ENCODE measurements at places on chromosomes 7 and 10.

DNA sequence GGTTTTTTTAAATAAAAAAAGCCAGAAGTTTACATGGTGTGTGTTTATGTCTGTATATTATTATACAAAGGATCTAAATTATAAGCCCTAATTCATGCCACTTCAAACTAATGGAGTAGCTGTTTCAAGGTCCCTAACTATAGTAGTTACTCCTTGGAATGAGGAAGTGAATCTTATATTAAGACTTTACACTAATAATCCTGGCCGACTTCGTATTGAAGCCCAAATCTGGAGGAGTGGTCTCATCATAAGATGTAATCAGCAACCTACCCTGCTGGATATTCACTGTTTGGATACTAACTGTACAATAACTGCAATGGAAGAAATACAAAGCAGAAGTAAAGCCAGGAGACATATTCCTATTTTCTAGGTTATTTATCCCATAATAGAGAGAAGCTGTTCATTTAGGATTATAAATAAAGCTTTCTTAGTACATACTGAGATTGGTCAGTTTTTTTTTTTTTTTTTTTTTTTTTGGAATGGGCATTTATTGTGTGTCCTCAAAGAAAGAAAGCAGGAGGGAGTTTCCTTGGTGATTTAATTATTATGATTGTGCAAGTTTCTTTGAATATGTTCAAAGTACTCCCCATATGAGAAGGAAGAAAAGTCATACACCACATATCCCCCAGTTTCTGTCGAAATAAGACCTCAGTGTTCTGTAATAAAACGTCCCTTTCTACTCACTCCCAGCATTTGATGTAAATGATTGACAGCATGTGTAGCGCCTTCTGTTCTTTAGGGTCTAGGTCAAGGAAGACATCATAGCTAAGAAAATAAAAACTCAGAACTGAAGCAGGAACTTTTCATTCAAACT is 397.8 kb downstream of the EXOC4 start:
- no peak for DNase-seq

- no peak for DNase-seq
Measured at GRCh38 chr10:45553613-45554012, 119.0 kb downstream of the ZFAND4 start.

DNA sequence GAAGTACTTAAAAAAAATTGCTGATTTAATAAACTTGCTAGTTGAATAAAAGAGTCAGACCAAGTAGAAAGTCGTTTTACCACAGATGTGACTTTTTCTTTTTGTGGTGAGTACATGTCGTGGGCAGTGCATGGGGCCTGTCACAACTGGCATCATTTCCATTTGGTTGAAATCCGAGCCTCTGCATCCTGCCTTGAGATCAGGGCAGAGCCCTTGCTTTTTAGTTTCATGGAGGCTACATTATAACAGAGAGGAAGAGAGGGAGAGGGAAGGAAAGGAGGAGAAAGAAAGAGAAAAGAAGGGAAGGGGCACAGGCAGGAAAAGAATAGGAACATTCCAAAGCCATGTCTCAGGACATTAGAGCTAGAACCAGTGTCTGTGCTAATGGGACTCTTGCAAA is 20.4 kb upstream of the INSYN2A start:
- DNase-seq = no peak

- peak; percentile 59 for DNase-seq
Measured at GRCh38 chr10:86254526-86255174, 111.9 kb downstream of the GRID1 start.

- peak; percentile 40 for DNase-seq
Measured at GRCh38 chr7:80453699-80454340, 58.0 kb downstream of the GNAT3 start.

DNA sequence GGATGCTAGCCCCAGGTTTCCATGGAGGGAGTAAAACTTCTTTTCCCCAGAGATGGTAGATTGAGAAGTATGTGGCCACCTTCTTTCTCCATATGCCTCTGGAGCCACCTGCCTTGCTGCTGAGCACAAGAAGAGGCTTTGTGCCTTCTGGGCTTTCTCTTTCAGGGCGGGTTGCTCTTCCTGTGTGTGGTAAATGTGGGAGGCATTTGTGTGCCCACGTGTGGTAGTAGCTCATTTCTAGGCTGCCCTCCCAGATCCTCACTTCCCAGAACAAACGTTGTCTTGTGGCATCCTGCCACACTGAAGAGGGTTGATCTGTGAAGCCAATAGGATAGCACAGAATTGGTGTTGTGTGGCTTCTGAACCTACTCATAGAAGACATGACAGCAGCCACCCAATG is 342.0 kb upstream of the PODXL start:
- DNase-seq = no peak

DNA sequence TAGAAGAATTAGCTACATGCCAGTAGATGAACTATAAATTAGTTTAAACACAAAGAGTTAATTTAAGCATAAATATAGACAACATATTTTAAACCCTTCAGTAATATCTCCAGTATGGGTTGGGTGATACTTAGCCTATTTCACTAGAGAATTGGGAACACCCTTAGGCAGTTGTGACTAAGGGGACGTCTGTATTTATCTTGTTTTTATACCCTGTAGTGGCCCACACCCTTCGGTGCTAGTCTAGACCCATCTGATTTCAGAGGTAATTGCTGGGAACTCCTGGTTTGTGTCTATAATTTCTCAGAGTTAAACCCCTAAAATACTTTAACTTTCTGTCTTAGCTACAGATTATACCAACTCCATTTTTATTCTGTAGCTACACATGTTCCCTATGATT is 11.5 kb upstream of the STEAP4 start:
- no peak for DNase-seq

DNA sequence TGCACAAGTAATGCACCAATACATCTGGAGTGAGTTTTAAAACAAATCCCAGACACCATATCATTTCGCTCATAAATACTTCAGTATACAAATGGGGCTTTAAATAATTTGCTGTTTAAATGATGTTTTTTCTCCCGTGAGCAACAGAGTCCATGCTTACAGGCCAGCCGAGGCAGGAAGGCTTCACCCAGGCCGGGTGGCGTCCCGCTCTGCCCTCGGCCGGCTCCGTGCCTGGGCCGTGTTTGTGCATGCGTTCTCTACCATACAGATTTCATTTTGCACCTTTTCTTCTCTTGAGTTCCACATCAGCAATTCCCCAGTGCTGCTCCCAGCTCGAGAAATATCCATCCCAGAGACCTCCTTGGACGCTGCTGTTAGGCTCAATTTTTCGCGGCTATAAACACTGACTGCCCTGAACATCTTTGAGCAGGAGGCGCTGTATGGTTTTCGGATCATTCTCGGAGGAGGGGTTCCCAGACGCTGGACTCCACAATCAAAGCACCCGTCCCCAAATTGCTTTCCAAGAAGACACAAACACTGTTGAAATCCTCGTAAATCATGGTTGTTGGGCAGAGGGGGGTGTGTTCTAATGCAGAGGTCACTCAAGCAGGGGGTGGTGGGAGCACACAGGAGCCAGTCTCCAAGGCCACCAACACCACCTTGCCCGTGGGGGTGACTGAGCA is 91.6 kb downstream of the MICALL2 start:
- DNase-seq = no peak

- DNase-seq = no peak
Measured at GRCh38 chr7:87225696-87226095, 6.2 kb upstream of the TMEM243 start.

DNA sequence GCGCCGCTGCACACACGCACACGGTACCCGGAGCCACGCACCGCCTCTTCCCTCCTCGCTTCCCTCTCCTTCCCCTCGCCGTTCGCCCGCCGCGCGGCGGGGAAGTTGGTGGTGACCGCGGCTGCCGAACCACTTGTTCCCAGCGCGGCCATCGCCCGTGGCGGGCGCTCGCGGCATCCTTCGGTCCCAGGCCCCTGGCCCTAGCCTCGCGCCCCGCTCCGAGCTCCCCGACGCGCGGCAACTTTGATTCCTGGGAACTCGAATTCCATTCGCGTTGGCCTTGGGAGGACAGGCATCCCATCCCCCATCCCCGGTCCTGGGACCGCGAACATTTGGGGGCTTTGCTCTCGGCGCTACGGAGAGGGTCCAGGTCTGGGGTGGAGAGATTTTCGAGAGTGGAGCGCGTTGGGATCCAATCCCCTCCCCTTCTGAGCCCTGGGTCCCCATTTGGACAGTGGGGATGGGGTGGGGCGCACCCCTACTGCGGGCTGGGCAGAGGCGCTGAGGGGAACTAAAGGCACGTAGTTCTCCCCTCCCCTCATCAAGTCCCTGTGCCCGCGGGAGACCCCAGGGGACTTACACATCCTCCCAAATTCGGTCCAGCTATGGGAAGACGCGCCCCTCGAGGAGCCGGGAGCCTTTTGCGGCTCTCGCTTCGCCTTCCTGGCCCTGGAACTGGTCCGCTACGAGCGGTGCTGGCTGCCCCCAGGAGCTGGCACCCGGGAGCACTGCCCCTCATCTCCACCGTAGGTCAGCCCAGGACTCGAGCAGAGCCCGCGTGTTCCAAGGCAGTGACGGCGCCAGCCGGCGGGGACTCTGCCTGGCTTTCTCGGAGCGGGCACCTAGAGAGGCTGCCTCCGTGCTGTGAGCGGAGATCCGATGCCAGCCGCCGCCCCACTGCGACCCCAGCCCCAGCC is 834 bp downstream of the CDH23 start:
- DNase-seq = no peak

- DNase-seq = no peak
Measured at GRCh38 chr10:121485436-121486139, 112.7 kb downstream of the FGFR2 start.

DNA sequence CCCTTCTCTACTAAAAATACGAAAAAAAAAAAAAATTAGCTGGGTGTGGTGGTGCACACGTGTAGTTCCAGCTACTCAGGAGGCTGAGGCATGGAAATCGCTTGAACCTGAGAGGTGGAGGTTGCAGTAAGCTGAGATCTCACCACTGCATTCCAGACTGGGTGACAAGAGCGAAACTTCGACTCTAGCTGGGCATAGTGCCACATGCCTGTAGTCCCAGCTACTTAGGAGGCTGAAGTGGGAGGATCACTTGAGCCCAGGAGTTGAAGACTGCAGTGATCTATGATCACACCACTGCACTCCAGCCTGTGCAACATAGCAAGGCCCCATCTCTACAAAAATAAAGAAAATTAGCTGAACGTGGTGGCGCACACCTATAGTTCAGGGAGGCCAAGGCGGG is 1.2 kb upstream of the SPACDR start:
- no peak for DNase-seq

DNA sequence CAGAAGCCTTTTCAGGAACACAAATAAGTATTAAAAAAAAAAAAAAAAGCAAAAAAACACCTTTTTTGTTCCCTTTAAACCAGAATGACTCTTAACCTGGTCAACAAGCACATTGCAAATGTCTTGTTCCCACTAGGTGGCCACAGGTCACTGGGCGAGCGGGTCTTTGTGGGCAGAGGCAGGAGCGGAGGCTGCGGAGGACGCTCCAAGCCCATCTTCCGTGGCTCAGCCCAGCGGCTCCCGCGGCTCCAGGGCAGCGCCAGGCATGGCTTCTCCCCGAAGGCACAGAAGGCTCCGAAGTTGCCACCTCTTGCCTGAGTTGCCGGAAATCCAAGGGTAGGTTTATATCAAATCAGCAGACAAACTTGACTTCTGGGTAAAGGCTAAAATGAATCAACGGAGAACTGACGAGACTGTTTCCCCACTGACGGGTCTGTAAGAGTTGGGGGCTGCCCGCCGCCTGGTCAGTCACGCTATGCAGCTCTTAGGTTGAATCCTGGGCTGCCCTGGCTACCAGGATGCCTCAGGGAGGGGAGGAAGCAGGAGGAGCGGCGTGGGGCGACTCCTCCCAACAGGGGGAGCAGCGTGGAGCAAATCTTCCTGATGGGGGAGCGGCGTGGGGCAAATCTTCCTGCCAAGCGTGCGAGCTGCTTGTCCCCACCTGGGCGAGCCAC is 144.5 kb downstream of the PTPRN2 start:
- DNase-seq = no peak

- DNase-seq = no peak
Measured at GRCh38 chr7:149773446-149774236, at the start of gene ZNF467. TSS of gene ZNF467 (minus strand) at chr7:149773588. CDS start at chr7:149771032, 2,556 bp downstream.

- DNase-seq = no peak
Measured at GRCh38 chr7:89731751-89732445, 422.4 kb upstream of the STEAP1 start.

- peak; percentile 95 for DNase-seq
Measured at GRCh38 chr7:106377847-106378361, 93.1 kb upstream of the NAMPT start.

DNA sequence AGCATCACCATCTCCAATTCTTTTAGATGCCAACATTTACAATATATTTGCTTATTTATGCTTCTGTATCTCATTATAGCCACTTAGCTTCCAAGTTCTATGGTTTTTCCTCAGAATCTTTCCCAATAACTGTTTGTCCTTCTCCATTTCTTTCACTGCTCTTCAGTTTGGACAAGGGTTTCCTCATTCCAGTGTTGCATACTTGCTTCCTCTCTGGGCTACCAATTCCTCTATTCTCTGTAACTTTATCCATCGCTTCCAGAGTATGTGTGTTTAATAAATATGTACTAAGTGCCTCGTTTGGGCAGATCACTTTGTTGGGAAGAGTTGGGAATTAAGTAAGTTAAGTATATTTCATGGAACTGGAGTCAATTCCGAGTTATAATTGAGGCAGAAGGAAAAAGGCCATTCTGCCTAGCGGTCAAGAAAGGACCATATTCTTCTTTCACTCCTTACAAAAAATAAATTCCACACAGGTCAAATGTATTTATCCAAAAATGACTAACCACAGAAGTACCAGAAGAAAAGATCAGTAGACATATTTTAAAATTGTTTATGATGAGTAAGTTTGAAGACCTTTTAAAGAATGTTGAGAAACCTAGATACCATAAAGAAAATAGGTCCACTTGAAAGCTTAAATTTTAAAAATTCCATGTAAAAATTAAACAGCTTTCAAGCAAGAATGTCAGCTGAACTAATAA is 10.8 kb downstream of the STAMBPL1 start:
- no peak for DNase-seq

DNA sequence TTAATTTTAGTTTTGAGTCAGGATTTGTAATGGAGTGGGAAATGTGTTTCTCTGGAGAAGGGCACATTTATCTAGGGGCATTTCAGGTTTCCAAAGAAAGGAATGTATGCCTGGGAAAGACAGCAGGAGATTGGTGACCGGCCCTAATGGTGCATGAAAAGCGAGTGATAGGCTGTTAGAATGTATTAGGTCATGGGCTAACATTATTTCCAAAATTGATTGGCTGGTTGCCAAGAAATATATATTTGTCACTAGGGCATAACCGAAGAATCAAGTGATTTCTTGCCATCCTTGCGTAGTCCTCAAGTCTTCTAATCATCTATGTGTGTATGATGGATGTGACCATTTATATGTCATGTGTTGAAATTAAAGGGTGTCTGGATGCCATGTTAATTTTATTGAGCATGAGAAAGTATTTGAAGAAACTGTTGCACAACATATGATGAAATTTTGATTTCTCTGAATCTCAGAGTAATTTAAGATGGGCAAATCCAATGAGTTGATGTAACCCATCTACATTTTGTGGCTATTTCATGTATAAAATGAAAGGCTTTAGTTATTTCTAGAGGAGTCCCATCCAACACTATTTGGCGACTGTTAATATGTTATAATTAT is 248.4 kb downstream of the BMPER start:
- no peak for DNase-seq

GRCh38 chr7:75018570-75019364 is 54.3 kb downstream of the CASTOR2 start:
- no peak for DNase-seq

- no peak for DNase-seq
Measured at GRCh38 chr10:17220652-17221100, 7.4 kb upstream of the VIM start.

GRCh38 chr10:113278221-113278620 is 274.6 kb upstream of the HABP2 start:
- no peak for DNase-seq

- DNase-seq = no peak
Measured at GRCh38 chr7:44583146-44583865, 1.3 kb upstream of the TMED4 start.

GRCh38 chr10:23337616-23338015 is 7.0 kb downstream of the C10orf67 start:
- no peak for DNase-seq
